Type B pancreatic cell (in vitro differentiated cells): ENCODE measurements at places on chromosomes 7 and 10.
A peak's percentile ranks its signal among the peaks of the same experiment; 100 is the strongest.

- DNase-seq, result peak; percentile 52
Observed at GRCh38 chr10:128440513-128441160, 314.4 kb upstream of the MKI67 start.

- no peak for DNase-seq
Observed at GRCh38 chr10:132546567-132547420, 9.2 kb downstream of the INPP5A start.

GRCh38 chr7:106613848-106614560 is 47.0 kb downstream of the CCDC71L start:
- no peak for DNase-seq

DNA sequence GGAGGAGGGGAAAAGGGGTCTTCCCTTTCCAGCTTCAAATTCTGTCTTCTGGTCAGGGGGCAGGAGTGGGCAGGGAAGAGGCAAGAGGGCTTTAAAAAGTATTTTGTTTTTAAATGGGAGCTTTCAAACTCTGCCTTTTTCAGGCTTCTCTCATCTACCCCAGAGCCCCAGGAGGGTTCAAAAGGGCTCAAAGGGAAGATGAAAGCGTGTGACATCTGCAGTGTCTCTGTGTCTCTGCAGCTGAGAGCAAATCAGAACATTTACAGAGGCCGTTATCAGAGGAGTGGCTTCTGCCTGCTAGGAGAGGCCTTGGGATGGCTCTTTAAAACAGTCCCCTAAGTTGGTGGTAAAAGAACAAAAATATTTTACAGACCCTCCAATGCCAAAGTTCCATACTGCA is 30.3 kb downstream of the TRIM8 start:
- no peak for DNase-seq

DNA sequence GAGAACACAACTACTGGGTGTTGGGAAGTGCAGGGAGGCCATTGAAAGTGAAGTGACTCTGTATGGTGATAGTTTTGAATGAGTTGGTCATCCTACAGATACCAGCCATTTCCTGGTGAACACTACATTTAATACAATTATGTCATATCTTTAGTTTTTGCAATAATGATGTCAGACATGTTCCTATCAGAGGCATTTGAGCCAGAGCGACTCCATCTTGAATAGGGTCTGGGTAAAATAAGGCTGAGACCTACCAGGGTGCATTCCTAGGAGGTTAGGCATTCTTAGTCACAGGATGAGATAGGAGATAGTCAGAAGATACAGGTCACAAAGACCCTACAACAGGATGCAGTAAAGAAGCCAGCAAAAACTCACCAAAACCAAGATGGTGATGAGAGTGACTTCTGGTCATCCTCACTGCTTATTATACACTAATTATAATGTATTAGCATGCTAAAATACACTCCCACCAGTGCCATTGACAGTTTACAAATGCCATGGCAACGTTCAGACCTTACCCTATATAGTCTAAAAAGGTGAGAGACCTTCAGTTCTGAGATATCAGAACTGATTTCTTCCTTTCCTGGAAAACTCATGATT is 28.2 kb downstream of the ADK start:
- DNase-seq, result no peak

GRCh38 chr7:112214883-112215282 is 8.4 kb downstream of the ZNF277 start:
- no peak for DNase-seq

GRCh38 chr10:110169586-110169985 is 37.8 kb upstream of the MXI1 start:
- peak; percentile 18 for DNase-seq

- DNase-seq, result no peak
Observed at GRCh38 chr10:42874713-42875387, 92.3 kb downstream of the BMS1 start.

DNA sequence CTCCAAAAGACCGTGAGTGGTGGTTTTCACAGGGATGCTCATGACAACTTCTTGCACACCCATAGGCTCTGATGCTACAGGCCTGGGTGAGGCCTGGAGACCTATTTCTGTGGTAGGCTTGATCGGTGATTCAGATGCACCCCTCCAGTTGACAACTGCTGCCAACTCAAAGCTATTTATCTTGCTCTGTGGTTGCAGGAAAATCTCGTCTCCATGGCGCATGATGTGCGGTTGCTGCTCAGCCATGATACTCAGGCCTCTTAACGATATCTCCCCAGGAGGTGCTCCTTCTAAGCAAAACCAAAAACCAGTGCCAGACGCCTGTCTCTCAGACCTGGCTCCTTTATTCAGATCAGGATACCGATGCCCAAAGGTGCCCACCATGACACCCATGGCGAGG is 31.4 kb downstream of the C10orf90 start:
- DNase-seq, result no peak

GRCh38 chr7:156095908-156096539 is 283.8 kb upstream of the SHH start:
- DNase-seq, result peak; percentile 66

DNA sequence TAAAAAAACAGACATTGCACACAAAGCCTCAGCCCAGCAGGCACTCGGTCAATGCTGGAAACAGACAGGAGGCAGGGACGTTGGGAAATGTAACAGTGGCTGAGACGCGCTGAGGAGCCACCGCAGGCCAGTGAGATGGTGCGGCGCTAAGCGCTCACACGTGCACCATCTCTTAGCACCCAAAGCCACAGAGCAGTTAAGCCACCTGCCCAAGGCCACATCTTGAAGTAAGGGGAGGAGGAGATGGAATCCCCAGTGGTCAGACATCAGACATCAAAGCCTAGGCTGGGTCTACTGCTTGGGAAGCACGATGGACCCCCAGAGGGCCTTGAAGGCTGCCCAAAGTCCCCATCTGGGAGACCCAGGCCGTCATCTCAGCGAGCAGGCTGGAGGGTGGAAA is 15.6 kb downstream of the LAT2 start:
- no peak for DNase-seq

DNA sequence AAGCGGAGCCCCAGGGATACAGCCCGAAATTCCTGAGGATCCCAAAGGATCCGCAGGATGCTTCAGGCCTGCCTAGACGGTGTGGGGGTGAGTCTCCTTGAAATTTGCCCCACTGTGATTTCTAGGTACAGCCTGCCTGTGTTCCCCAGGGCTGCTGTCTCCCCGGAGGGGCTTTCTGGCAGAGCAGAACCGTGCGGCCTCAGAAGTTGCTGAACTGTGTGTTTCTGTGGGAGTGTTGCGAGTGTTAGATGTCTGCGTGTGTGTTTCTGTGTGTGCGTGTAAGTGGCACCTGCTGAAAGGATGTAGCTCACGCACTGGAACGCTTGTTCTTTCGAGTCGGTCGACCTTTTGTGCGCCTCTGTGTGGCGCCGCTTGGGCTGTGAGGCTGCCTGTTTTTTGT is 27.8 kb upstream of the ZNF273 start:
- DNase-seq, result no peak

- no peak for DNase-seq
Observed at GRCh38 chr10:24901686-24902399, 50.6 kb downstream of the PRTFDC1 start.

DNA sequence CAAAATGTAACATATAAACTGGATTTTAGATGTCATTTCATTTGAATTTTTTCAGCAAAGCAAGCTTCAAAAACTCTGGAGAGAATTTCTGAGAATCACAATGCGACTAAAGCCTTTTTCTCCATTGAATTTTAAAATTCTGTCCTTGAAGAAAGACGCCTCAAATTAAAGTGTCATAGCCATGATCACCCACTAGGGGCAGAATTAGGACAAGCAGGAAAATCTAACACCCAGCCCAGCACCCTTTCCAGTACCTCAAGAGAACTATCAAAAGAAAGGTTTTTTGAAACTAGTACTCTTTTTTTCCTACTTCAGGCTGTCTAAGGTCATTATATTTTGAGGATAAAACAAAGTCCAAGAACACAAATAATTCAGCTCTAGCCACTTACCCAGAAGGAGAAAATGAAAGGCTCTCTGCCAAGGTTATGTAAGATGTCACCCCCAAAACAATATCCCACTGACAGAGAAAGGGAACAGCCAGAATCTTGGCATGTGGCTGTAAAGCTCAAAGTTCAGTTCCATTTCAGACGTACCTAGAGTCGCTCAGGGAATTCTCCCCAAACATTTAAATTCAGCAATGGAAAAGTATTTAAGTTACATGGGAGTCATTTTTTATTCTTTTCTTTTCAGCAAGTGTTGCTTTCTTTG is 299.4 kb downstream of the SNX13 start:
- DNase-seq, result no peak

DNA sequence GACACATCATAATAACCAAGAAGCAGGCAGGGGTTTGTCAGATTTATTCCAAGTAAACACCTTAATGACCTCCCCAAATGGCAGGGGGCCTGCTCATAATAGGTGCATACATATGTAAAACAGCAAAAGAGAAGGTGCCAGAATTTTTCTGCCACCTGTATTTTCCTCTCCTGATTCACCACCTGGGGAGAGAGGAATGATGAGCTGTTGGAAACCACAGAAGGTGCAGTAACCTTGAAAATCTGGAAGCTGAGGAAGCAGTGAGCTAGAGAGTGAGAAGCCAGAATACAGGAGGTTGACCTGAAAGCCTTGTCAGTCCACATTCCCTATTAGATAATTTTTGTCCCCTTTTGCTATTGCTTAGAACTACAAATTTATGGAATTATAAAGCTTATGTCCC is 46.2 kb upstream of the PDE1C start:
- DNase-seq, result no peak

- DNase-seq, result no peak
Observed at GRCh38 chr10:80476685-80477084, 22.6 kb downstream of the TSPAN14 start.

GRCh38 chr10:117461766-117462423 is 80.7 kb upstream of the EMX2 start:
- DNase-seq, result no peak

DNA sequence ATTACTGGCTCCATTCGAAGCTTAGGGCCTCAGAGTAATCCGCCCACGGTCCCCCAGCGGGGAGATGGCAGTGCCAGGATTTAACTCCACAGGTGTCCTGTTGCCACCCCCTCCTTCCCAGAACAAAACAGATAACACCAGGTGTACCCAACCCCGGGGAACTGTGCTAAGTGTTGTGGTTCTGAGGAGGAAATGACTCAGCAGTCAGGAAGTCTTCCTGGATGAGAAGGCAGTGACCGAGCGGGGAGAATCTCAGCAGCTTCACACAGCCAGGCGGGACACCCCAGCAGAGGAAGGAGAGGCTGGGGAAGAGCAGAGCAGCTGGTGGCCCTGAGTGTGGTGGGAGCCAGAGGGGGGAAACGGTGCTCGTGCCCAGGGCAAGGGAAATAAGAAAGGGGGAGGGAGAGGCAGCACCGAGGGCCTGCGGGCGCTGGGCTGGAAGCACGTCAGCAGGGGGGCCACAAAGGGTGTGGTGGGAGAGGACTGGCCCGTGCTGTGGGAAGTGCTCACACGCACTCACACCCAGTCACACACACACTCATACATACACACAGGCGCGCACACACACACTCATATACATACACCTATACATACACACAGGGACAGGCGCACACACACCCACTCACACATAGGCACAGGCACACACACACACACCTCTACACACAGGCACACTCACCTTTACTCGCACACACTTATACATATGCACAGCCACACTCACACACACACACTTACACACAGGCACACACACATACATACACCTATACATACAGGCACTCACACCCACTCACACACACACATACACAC is 59.8 kb upstream of the CHST15 start:
- no peak for DNase-seq

- no peak for DNase-seq
Observed at GRCh38 chr7:110698576-110698975, 392.4 kb upstream of the LRRN3 start.

GRCh38 chr10:60818134-60818770 is 40.0 kb downstream of the CDK1 start:
- DNase-seq, result no peak

DNA sequence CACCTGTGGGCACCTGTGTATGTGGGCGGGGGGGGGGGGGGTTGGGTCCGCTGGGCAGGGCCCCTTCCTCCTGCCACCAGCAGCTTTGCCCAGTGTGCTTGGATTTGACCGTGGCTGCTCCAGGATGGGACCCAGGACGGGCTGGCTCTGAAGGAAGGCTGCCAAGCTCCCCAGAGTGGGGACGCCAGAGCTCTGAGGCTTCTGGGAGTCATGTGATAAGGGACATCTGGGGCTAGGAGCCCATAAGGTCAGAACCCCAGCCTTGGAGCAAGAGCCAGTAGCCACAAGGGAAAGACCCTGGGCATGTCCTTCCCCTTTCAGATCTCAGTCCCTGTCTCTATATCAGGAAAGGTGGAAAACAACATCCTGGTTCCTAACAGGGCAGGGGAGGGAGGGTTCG is 21.8 kb upstream of the AMZ1 start:
- DNase-seq, result no peak

- DNase-seq, result no peak
Observed at GRCh38 chr7:35477609-35478008, 217.3 kb downstream of the HERPUD2 start.

GRCh38 chr10:47026301-47027107 is 115.3 kb downstream of the PTPN20 start:
- DNase-seq, result peak; percentile 60

- DNase-seq, result no peak
Observed at GRCh38 chr7:608954-609353, 89.3 kb upstream of the PDGFA start.

DNA sequence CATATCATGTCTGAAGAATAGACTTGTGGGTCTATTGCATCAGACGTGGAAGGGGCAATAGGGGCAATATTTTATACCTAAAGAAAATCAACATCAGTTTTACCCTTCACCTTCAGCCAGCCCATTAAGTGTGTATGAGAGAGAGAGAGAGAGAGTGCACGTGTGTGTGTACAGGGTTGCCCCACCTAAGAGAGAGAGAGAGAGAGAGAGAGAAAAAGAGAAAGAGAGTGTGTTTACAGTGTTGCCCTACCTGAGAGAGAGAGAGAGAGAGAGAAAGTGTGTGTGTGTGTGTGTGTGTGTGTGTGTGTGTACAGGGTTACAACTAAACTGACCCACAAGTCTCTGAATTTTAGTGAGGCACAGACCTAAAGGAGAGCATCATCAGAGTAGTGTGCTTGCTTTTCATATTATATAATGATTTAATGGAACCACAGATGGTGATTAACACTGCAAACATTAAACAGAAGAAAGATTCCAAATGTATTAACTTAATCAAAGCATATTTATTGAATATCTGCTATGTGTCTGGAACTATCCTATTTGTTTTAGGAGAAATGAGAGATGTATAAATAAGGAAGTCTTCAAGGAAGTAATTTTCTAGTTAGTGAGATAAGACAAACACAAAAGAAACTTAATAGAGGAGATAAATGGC is 66.8 kb downstream of the CD36 start:
- DNase-seq, result no peak

DNA sequence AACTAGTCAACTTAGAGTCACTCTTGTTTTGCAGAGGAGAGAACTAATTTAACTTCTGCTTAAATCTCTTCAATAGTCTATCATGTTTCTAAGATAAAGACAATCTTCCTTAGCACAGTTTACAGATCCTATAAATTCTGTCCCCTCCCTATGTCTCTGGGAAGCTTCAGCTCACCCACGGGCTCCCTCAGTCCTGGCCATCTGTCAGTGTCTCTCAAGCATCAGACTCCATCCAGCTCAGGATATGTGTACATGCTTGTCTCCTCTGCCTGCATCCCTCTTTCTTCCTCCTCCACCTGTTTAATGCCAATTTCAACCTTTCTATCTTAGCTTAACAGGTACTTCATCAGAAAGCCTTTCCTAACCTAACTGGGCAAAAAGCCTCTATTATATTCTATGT is 177.1 kb upstream of the PTER start:
- no peak for DNase-seq
